ENCODE measurements at places on chromosomes 1 and 21.

DNA sequence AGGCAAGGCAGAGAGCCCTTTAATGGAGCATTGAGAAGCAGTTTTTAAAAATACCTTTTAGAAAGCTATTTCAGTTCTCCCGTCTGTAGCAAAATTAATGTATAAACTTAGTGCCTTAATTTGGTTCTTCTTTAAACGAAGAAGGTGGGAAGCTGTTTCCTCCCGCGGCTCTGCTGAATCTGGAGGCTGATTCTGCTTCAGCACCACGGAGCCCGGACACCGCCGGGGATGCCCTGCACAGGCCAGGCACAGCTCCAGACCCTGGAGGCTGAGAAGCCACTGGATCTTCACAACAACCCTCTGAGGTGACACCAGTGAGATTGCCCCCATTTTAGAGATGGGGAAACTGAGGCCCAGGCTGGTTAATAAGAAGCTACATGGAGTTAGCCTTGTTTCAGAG lies 175.8 kb upstream of the VAMP3 start:
- no peak for DNase-seq

DNA sequence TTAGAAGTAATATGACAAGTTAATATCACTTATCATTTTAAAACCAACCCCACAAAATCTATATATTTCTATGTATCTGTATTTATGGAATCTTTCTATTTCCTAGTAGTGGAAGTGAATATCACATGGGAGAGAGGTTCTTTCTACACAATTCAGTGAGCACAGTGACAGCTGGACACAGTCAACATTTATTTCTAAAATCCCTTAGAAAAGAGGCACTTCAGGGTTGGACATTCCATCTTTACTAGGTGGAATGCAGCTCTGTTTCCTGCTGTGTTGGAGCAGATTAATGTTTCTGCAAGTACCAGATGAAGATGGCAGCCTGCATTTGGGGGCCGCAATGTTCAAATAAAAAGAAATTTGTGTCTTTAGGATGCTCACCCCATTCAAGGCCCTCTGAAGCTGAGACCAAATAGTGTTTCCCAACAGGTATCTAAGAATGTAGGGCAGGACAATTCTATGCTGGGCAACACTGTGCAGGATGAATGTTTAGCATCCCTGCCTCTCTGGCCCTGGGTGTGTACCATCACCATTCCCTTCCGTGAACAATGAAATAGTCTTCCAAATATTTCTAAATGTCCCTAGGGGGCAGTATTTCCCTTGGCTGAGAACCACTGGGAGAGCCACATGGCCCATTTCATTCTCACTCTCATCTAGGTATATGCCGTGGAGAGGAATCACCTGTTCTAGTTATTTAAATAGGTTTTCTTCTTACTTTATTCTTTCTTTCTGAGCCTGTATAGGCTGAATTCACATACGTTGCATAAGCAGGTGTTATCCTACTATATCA lies 394.8 kb downstream of the PRDM2 start:
- no peak for DNase-seq

- peak; percentile 62 for DNase-seq
Measured at GRCh38 chr1:53860967-53861411, 22.9 kb upstream of the NDC1 start.

DNA sequence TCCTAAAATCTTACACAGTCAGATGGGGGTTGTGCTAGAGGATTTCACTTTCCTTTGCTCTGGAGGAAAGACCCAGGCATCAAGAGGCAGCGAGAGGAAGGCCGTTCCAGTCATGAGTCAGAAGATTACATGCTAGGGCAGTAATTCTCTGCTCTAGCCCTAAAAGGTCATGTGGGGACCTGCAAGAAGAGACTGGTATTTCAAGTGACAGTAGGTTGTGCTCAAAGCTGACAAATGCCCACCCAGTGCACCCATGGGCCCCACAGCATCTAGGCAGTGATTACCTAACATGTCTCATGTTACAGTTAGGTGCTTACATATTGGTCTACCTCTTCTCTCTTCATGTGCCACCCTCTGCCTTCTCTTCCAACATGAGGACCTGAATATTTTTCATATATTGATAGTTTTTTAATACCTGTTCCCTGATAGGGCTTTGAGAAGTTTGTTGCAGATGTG lies 99.7 kb upstream of the BEND5 start:
- DNase-seq, result no peak

DNA sequence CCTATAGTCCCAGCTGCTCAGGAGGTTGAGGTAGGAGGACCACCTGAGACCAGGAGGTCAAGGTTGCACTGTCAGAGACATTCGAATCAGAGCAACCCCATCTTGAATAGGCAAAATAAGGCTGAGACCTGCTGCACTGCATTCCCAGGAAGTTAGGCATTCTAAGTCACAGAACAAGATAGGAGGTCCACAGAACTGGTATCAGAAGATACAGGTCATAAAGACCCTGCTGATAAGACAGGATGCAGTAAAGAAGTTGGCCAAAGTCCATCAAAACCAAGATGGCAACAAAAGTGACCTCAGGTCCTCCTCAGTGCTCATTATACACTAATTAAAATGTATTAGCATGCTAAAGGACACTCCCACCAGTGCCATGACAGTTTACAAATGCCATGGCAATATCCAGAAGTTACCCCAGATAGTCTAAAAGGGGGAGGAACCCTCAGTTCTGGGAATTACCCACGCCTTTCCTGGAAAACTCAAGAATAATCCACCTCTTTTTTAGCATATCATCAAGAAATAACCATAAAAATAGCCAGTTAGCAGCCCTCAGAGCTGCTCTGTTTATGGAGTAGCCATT lies 65.2 kb upstream of the KLHDC7A start:
- DNase-seq, result no peak

GRCh38 chr1:223225481-223225880 lies 82.4 kb upstream of the TLR5 start:
- DNase-seq, result no peak

All from naive thymus-derived CD4-positive, alpha-beta T cell (primary cell).